ENCODE measurements at places on chromosomes 5 and 9.

DNA sequence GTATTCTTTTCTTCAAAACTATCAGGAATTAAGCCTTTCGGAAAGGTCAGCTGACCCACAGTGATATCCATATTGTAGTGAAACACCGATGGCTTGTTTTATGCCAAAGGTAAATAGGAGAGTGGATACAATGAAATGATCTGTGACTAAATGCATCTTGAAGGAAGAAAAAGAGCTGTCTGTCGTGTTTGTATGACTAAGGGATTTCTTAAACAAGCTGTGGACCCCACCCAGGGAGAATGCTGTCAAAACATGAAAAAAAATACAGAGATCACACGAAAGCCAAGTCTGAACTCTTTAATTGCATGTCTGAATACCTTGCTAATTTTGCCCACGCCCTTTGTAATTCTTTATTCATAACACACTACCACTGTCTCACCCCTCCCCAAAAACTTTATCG lies 286.4 kb upstream of the WWC1 start:
- no peak for DNase-seq

DNA sequence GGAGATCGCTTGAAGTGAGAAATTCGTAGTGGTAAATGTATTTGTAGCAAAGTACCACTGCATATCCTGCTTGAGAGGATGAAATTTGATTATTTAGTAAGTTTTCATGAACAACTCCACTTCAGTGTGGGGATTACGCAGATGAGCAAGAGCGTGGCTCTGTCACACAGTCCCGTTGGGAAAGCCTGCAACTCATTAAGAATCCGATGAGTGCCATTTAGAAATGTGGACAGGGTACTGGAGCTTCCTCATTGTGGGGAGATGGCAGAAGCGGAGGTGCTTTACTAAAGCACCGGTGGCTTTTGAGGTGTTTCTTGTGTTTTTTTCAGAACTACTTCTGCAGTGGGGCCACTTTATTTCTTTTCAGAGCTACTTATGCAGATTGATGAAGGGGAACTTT lies 1.4 kb downstream of the TJP2 start:
- no peak for DNase-seq

DNA sequence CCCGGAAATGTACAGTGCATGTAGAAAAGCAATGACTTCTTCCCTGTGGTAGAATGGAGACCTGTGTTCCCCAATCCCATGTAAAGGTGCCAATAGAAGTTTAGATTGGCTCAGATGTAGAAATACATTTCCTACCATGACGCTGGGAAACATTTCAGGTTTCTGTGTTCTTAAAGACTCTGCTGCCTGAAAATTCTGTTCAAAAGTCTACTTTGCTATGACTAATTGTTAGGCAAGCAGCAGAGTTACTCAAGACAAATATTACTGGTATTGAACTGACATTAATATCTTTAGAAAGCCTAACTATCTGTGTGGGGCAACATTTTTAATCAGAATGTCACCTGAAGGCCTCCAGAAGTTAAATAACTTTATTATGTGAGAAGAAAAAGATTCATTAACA lies 75.5 kb upstream of the ELL2 start:
- DNase-seq: no peak

GRCh38 chr5:113147101-113147508 lies 170.5 kb downstream of the DCP2 start:
- no peak for DNase-seq

DNA sequence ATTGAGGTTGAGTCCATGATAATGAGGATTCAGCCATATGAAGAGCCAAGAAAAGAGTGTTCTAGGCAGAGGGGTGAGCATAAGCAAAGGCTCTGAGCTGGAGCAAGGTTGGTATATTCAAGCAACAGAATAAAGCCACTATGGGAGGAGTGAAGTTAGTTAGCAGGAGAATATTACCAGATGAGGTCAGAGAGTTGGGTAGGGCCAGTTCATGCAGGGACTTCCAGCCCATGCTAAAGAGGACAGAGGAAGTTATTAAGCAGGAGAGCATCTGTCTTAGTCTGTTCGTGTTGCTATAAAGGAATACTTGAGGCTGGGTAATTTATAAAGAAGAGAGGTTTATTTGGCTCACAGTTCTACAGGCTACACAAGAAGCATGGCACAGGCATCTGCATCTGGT lies 57.1 kb upstream of the ATG10 start:
- no peak for DNase-seq

GRCh38 chr9:78821126-78821822 lies 524.3 kb downstream of the PSAT1 start:
- peak; percentile 48 for DNase-seq

DNA sequence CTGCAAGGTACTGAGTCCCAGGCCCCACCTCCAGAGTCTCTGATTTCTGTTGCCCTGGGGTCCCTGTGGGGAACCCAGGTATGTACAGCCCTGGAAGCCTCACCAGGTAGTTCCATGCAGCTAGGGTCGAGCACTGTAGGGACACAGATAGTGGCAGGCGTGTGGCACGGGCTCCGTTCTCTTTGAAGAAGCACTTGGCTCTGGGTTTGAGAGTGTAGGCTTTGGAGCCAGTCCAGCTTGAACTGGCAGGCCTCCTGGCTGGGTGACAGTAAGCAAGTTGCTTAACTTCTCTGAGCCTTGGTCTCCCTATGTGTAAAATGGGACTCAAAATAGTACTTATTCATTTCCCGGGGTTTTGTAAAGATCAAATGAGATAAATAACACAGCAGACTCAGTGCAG lies 5.6 kb downstream of the OLFM1 start:
- DNase-seq: no peak

GRCh38 chr5:134521841-134522240 lies 3.6 kb upstream of the JADE2 start:
- no peak for DNase-seq

- DNase-seq: no peak
Observed at GRCh38 chr5:107670087-107670931, 428 bp downstream of the EFNA5 start.

GRCh38 chr9:112552229-112553056 lies 65.8 kb downstream of the KIAA1958 start:
- DNase-seq: no peak

DNA sequence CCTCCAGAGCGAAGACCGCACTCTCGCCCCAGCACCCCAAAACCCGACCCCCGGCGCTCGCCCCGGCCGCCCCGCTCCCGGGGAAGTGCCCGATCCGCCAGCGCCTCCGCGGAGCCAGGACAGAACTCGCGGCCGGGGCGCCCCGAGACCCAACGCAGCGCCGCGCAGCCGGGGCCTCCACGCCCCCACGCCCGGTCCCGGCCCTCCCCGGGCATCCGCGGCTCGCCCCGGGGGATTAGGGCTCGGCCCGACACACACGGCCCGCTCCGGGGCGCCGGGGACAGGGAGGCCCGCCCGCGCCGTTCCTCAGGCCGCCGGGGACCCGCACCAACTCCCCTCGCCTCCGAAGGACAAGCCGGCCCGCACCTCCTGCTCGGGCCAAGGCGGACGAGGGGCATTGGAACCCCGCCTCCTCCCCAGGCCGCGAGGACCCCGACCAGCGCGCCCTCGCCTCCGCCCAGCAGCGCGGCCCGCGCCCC lies 544 bp downstream of the FNBP1 start:
- DNase-seq: no peak

DNA sequence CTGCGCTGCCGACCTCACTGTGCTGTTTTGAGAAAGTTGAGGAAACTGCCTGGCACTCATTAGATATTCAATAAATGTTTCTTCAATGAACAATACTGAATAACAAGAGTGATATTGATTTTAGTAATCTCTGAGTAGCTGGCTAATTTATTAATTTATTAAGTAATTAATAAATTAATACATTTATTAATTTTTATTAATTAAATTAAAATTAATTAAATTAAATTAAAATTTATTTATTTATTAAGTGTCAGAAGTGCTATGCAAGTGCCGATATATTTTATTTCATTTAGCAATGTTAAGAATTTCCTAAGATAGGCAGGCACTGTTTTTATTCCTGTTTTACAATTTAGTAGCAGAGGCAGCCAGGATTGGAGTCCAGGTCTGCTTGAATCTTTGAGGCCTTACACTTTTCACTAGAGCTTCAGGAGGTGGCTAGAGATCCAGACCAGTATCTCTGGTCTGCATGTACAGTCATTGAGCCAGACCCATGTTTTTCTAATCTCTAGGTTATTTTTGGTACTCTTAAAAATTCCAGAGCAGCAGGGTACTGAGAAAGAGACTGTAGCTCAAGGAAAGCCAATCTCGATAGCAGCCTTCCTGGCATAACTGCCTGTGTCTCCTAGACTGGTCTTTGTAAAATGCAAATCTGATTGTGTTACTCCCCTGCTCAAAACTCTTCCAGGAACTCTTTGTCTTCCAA lies 109.2 kb downstream of the ARHGEF28 start:
- no peak for DNase-seq

- no peak for DNase-seq
Observed at GRCh38 chr5:88761939-88762338, 121.0 kb downstream of the MEF2C start.

DNA sequence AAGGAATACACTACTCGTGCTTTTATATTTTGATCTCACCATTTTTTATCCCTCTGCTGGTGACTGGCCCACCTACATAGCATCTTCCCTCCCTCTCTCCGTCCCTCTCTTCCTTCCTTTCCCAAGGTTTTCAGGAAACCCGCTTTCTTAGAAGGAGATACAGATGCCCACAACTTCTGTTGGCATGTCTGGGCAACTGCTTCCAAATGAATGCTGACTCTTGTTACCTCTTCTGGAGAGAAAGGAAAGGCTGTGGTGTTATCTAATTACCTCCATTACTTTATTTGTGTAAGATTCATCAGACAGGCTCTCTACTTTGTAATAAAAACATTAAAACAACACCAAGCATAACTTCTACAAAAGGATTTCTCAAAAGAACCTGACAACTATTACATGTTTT lies 20.2 kb downstream of the FANCC start:
- no peak for DNase-seq

All from COLO829 (cell line).